ENCODE measurements at places on chromosomes 11 and 22.

GRCh38 chr11:65574811-65575567 lies 864 bp upstream of the EHBP1L1 start:
- DNase-seq = no peak

DNA sequence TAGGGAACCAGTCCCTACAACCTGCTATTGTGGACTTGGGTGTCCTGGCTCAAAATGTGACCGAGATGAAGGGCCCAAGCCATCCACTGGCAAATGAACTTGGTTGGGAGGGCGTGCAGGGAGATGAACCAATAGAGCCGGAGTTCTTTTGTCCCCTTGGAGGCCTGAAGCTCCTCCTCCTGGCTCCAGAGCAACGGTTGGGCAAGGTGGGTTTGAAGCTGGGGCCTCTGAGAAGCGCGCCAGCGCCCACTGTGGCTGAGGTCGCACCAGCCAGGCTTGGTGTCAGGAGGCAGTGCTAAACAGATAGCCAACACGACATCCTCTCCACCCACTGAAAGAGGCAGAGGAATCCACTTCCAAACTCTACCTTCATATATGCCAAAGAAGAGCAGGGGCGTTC lies 36.0 kb upstream of the PACSIN2 start:
- no peak for DNase-seq

- no peak for DNase-seq
These were observed 19.7 kb upstream of the RAG2 start for GRCh38 chr11:36617543-36618362.

DNA sequence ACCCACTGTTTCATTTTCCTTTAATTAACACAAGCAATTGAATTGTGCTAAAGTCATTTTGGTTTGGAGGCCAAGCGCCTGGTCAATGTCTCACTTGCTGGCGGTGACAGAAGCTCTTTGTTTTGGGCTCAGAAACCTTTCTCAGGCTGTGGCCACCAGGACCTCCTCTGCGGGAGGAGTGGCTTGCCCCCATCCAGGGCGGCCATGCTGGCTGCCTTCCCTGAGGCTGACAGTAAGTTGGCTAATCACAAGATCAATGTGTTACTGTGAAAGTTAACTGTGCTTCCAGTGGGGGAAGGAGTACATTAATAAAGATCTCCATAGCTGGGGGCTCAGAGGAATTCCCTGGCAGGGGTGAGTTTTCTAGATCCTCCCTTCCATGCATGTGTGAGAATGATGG lies 1074.5 kb downstream of the NTM start:
- peak; percentile 39 for DNase-seq

DNA sequence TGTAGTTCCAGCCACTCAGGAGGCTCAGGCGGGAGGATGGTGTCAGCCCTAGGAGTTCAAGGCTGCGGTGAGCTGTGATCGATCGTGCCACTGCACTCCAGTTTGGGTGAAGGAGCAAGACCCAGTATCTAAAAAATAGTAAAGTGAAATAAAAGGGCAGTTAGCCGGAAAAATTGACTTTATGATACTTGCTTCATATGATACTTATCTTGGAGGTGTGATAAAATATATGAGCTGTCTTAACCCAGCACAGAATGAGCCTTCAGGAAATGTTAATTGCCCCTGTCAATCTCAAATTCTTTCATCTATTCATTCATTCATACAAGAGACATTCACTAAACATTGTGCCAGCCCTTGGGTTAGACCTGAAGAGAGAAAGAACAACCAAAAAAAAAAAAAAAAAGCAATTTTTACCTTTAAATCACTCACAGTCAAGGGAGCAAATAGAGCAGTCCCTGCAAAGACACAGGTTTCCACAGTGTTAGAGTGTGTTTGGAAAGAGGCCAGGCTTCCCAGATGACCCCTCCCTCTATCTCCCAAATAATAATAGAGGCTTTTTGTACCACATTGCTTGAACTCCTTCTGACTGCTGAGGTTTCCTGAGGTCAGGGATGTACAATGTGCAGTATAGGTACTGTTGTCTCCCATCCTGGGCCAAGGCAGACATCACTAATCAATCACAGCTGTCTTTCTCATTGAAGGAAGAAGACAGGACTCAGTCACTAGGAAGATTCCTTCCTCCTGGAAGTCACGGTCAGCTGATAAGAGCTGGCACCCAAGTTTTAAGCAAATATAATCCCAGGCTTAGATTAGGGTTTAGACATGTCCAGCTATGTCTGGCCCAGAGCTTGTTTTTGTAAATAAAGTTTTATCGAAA lies 454.6 kb downstream of the MIAT start:
- DNase-seq = peak; percentile 49

GRCh38 chr11:46588915-46589314 lies 4.9 kb downstream of the AMBRA1 start:
- DNase-seq = no peak

GRCh38 chr22:44214764-44215163 lies 34.0 kb downstream of the PARVG start:
- DNase-seq = no peak

GRCh38 chr11:132631989-132632388 lies 900.3 kb downstream of the OPCML start:
- DNase-seq = peak; percentile 30

DNA sequence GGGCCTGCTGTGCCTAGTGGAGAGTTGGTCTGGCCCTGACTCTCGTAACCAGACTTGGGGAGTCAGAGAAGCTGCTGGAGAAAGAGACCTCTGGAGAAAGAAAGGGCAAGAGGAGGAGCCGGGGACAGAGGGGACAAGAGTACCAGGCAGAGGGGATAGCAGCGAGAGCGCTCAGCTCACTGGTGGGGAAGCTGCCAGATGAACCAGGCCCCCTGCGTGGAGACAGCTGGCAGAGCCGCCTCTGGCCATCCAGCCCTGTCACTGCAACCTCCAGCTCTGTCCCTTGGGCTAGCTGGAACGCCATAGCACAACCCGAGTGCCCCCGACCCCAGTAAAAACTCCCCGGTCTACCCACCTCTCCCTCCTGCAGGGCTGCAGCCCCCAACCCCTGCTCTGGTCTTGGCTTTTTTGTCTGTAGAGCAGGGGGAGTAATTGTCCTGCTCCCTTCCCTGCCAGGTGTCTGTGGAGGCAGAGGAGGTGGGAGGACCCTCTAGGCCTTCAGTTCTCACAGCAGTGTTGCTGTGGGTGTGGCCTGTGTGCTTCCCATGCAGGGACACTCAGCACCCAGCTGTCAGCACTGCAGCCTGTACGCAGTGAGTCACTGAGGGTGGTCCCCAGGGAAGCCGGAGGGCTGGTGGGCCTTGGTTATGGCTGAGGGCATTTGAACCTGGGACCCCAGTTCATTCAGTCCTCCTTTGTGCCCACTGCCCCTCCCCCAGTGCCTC lies 4.8 kb upstream of the SUN2 start:
- DNase-seq = peak; percentile 34

DNA sequence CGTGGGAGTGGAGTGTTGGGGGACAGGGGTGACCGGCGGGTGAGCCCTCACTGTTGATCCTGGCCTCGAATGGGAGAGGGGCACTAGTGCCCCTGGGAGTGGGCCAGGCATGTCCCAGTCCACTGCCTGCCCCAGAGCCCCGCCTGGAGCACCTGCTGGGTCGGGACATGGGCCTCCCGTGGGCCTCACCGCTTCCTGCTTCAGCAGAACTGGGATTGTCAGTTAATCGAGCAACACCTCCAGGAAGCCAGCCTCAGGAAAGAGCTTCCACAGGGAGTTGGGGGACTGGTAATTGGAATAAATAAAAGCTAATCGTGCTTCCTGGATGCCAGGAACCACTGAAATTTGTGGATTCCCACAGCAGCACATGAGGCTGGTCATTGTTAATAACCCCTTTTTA lies 43.8 kb downstream of the PARVB start:
- DNase-seq = no peak

GRCh38 chr22:28268850-28269249 lies 349.8 kb upstream of the PITPNB start:
- DNase-seq = no peak

DNA sequence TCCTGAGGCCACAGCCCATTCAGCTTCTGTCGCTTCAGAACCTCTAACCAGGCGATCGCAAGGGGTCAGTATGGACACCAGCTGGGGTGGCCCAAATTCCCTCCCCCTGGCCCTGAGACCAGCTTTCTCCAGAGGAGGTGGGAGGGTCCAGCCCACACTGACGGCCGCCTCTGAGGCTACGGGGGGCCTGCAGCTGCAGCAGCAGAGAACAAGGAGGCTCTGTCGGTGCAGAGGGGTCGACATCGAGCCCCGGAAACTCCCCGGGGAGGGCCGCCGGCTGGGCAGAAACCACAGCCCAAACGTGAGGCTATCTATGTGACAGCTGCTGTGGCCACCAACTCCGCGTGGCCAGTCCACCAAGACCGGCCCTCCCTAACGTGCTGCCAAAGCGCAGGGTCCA lies 40.8 kb downstream of the ELFN2 start:
- no peak for DNase-seq

- no peak for DNase-seq
These were observed 92.5 kb downstream of the WNT7B start for GRCh38 chr22:45884201-45885062.

DNA sequence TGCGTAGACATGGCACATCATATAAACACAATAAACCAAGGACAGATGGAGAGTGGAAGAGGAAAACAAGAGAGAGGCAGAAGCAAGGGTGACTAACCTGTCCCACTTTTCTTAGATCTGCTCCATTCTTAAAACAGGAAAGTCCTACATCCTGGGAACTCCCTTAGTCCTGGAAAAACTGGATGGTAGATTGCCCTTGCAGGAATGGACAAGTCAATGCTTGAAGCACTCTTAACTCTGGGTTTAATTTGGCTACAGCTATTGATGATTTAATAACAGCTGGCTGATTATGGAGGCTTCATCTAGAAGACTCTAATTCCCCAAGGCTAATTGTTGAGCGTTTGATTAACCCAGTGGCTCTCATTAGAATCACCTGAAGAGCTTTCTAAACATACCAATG lies 258.8 kb downstream of the MIAT start:
- no peak for DNase-seq

DNA sequence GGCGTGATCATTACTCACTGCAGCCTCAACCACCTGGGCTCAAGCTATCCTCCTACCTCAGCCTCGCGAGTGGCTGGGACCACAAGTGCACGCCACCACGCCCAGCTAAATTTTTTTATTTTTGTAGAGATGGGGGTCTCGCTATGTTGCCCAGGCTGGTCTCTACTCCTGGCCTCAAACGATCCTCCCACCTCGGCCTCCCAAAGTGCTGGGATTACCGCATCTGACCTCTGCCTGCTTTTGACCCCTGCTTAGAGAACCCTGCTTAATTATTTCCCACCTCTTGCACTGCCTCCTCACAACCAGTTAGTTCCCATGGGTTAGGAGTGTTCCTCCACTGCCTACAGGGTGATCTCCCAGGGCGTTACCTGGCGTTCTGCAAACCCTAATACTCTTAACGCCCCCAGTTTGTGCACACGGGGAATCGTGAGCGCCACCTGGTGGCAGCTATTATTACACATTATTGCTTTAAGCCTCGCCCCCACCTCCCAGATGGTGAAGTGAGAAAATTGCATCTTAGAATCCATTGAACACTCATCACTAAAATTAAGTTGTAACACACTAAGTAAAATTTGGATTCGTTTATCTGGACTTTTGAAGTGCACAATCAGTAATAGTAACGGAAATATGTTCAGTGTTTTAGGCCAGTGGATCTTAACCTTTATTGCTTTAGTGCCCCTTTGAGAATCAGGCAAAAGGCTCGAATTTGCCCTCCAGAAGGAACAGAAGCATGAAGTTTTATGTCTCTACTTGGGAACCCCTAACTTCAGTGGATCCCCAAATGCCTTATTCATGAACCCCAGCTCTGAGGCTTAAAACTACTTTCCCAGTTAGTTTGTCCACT lies 61.4 kb upstream of the ASPHD2 start:
- peak; percentile 56 for DNase-seq

- DNase-seq = no peak
These were observed 4.7 kb downstream of the HEPHL1 start for GRCh38 chr11:94025690-94026394.

DNA sequence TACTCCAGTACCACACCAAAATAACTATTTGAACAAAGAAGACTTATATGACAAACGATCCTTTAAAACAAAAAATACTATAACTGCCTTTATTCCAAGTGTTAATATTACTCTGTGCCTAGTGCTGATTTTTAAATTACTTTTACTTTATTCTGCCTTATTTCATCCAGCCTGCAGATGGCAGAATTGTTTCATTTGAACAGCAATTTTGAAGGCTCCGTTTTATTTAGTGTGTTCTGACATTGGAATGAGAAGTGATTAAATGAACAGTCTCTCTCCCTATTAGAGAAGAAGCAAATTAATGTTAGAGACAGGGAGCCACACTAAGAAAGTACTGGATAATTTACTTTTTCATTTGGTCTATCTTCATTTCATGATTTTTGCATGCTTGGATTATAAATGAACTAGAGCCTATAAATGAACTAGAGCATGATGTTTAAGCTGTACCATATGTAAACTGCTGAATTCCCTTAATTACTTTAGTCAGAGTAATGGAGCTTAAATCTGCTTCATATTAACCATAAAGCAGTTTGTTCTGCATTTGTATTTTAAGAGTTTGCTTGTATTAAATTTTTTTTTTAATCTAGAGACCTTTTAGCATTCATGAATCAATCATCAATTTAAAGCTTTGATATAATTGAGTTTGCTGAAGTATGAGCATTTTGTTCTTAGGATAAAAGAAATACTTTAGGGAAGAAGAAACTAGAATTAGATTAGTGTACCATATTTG lies 9.8 kb downstream of the PDHX start:
- DNase-seq = peak; percentile 70

GRCh38 chr11:28089378-28089777 lies 18.6 kb downstream of the KIF18A start:
- DNase-seq = peak; percentile 37

- no peak for DNase-seq
These were observed 21.2 kb downstream of the DAGLA start for GRCh38 chr11:61701242-61701886.

DNA sequence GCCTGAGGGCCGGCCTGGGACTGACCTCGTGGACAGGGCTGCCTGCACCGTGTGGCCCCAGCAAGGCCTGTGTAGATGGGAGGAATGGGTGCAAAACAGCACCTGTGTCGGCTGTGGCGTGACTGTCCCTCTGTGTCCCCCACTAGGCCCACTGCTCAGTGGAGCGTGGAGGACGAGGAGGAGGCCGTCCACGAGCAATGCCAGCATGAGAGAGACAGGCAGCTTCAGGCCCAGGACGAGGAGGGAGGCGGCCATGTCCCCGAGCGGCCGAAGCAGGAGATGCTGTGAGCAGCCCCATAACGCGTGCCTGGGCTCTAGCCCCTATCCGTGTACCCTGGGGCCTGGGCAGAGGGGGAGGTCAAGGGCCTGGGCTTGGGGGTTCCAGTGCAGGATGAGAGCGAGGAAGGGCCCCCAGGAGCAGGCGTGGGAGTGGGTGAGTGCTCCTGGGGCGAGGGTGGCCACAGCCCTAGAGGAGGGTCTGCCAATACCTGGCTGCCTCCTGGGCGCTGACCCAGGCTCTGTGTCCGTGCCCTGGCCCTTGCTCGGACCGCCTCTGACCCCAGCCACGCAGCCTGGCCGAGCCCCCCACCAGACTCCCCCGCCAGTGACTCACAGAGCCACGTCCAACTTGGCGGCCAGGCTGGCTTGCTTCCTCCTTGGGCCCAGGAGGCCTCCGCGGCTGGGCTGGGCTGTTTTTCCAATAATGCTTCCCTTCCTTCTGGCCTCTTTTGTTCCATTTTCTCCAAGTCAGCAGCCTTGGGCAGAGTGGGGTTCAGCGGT lies 11.6 kb downstream of the PRR33 start:
- peak; percentile 47 for DNase-seq

Data from fibroblast of skin of right biceps (primary cell).